Central memory CD4-positive, alpha-beta T cell (primary cell): ENCODE measurements at places on chromosomes 2 and 18.

GRCh38 chr2:40803900-40804299 is 352.0 kb upstream of the SLC8A1 start:
- DNase-seq, result no peak

GRCh38 chr2:14712111-14712510 is 79.6 kb downstream of the LRATD1 start:
- DNase-seq, result no peak

GRCh38 chr2:64700133-64700809 is 46.6 kb upstream of the SERTAD2 start:
- no peak for DNase-seq

- DNase-seq, result no peak
Observed at GRCh38 chr2:222303828-222304736, 5.3 kb upstream of the PAX3 start.

GRCh38 chr2:8569332-8569930 is 112.4 kb upstream of the ID2 start:
- DNase-seq, result no peak
